Effector memory CD8-positive, alpha-beta T cell (primary cell): ENCODE measurements at places on chromosomes 2 and 18.

DNA sequence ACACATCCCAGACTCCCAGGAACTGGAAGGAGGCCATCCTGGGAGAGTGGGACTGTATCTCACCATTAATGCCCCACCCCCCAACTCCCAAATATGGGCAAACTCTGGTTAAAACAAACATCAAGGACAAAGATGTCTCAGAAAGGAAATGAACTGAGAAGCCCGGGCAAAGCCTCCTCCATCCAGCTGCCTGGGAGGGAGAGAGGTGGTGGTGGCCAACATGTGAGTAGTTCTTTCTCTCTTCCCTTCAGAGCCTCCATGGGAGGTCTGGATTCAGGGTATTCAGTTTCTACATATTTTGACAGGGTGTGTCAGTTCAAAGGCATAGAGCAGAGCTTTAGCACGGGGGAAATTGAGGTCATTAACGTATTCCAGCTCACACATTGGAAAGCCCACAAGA, 57.5 kb downstream of the CXCR4 start:
- no peak for DNase-seq
- H3K36me3 ChIP-seq, result no peaks in the 10 kb centered on the region
- H3K27me3 ChIP-seq, result no peaks in the 10 kb centered on the region
- peaks cover 33% of the 10 kb centered on the region for H3K4me1 ChIP-seq
- no peak overlapping the region for H3K27ac ChIP-seq

- H3K27ac ChIP-seq, result no peak overlapping the region
- no peaks in the 10 kb centered on the region for H3K27me3 ChIP-seq
- H3K36me3 ChIP-seq, result no peaks in the 10 kb centered on the region
- DNase-seq, result no peak
- H3K4me1 ChIP-seq, result no peaks in the 10 kb centered on the region
Observed at GRCh38 chr2:216858312-216858711, 1.6 kb downstream of the TNP1 start.

- H3K36me3 ChIP-seq, result no peaks in the 10 kb centered on the region
- no peaks in the 10 kb centered on the region for H3K27me3 ChIP-seq
- H3K27ac ChIP-seq, result no peak overlapping the region
- no peaks in the 10 kb centered on the region for H3K4me1 ChIP-seq
- no peak for DNase-seq
Observed at GRCh38 chr2:81658227-81658626, 1353.7 kb upstream of the LRRTM1 start.

DNA sequence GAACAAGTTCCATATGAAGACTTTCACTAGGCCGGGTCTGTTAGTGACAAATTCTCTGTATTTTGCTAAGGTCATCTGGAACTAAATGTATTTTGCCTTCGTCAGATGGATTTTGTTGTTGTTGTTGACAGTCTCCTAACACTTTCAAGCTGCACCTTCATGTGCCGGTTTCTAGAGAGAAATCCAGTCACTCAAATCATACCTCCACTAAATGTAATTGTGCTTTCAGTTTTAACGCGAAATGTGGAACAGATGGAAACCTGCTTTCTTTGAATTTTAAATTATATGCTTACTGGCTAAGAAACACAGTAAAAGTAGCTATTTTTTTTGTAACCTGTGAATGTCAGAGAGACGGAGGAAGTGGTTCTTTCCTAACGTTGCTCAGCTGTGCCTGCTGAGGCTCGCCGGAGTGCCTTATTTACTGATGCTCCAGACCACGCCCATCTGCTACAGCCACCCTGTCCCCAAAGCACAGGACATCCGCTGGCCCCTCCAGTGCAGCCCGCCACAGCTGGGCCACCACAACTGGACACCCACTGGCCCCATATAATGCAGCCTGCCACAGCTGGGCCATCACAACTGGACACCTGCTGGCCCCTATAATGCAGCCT, 134.7 kb downstream of the PXDN start:
- DNase-seq, result no peak
- peaks cover 18% of the 10 kb centered on the region for H3K27me3 ChIP-seq
- H3K4me3 ChIP-seq, result no peak overlapping the region
- H3K36me3 ChIP-seq, result no peaks in the 10 kb centered on the region
- no peaks in the 10 kb centered on the region for H3K4me1 ChIP-seq
- H3K27ac ChIP-seq, result no peak overlapping the region

DNA sequence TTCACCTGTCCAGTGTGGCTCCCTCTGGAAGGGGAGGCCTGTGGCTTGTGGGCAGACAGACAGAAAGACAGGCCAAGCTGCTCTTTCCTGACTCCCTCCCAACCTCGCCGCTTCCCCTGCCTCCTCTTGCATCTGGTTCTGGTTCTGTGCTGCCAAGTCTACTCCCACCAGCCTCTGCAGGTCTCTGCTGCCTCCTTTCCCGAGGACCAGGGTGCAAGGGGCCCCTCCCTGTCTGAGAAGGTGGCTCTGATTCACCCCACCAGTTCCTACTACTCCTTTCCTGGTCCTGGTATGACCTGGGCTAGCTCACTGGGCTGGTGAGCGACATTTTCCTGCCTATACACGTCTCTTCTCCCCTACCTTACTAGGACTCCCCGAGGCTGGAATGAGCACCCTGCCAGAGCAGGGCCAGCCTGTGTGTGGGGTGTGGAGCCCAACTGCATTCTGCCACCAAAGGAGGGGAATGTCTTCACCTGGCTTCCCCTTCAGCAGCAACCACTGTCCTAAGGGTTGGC, 238.5 kb downstream of the CELF4 start:
- peaks cover 4% of the 10 kb centered on the region for H3K36me3 ChIP-seq
- H3K4me1 ChIP-seq, result no peaks in the 10 kb centered on the region
- no peak overlapping the region for H3K4me3 ChIP-seq
- no peak overlapping the region for H3K27ac ChIP-seq
- H3K27me3 ChIP-seq, result no peaks in the 10 kb centered on the region

DNA sequence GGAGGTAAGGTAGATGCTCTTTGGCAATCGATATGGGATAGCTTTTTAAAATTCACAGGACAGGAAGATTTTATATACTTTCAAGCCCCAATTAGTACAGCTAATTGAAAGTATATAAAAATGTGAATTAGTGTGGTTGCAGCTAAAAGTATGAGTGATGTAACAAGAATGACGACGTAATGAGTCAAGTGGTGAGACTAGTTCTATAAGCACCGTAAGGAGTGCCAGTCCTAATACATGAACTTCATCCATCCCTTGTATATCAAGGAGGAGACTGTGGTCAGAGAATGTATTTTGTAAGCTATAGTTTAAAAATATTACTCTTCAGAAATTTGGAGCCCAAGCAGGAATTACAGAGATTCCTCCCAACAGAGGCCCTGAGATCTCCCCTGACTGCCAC, 25.8 kb downstream of the DNAJC27 start:
- H3K4me3 ChIP-seq, result no peak overlapping the region
- no peaks in the 10 kb centered on the region for H3K4me1 ChIP-seq
- peaks cover 27% of the 10 kb centered on the region for H3K36me3 ChIP-seq
- H3K27me3 ChIP-seq, result no peaks in the 10 kb centered on the region
- DNase-seq, result no peak

DNA sequence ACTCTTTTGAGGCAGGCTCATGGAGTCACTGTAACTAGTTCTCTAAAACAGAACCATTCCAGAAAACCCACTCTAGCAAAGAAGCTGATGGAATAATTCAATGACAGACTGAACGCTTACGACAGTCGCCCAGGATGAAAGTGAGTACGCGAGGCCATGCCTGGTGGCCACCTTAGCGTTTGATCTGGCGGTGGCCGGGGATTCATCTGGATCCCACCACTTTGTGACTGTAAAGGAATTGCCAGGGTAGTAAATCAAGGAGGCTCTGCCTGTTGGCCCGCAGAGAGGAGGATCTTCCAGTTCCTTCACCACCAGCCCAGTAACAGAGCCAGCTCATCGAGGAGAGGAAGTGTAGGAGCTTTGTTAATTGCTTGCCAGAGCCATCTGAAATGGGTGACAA, 34.6 kb downstream of the GREB1 start:
- H3K27ac ChIP-seq, result no peak overlapping the region
- no peak for DNase-seq
- no peak overlapping the region for H3K4me3 ChIP-seq
- no peaks in the 10 kb centered on the region for H3K4me1 ChIP-seq
- H3K36me3 ChIP-seq, result no peaks in the 10 kb centered on the region

DNA sequence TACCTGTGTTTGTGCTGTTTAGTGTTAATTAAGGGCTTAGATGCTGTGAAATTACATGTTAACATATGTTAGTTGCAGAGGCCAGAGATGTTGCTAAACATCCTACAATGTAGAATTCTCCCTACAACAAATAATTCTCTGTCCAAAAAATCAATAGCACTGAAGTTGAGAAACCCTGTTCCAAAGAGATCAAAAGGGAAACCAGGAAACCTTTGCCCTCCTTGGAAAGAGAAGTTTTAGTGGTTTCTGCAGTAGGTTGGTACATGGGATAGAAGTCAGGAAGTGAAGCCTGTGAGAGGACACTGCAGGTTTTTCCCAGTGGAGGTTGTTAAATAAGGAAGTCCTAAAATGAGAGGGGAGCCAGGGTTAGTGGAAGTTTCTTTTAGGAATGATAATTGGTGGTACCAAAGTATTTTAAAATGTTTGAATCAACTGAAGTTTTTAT, 6.3 kb upstream of the RMDN2 start:
- no peaks in the 10 kb centered on the region for H3K36me3 ChIP-seq
- H3K4me1 ChIP-seq, result no peaks in the 10 kb centered on the region
- peaks cover 27% of the 10 kb centered on the region for H3K27me3 ChIP-seq
- DNase-seq, result no peak
- H3K4me3 ChIP-seq, result no peak overlapping the region

DNA sequence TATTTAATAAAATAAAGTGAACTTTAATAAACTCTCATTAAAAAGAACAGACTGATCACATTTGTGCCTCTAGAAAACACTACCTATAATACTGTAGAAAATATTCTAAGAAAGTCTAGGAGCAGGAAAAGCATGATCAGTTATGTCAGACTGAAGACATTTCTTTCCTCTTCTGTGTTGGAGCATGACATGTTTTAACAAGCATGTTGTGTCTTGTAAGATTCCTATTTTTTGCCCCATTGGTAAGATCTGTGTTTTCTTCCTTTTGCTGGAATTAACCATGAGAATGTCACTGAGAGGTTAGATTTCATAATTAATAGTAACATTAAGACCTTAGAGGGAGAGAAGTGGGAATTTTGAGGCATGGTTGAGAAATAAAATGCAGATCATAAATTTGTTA, 27.7 kb downstream of the LAMA3 start:
- peaks cover 3% of the 10 kb centered on the region for H3K36me3 ChIP-seq
- DNase-seq, result no peak
- no peak overlapping the region for H3K27ac ChIP-seq
- peaks cover 12% of the 10 kb centered on the region for H3K4me1 ChIP-seq
- no peak overlapping the region for H3K4me3 ChIP-seq

GRCh38 chr2:88959480-88960204, 268.2 kb downstream of the RPIA start:
- peaks cover 14% of the 10 kb centered on the region for H3K27me3 ChIP-seq
- DNase-seq, result no peak
- no peaks in the 10 kb centered on the region for H3K36me3 ChIP-seq
- no peaks in the 10 kb centered on the region for H3K4me1 ChIP-seq
- H3K4me3 ChIP-seq, result no peak overlapping the region

GRCh38 chr18:74996055-74996454, 212.9 kb downstream of the PTGR3 start:
- H3K27ac ChIP-seq, result peak overlapping the region; percentile 87
- H3K36me3 ChIP-seq, result no peaks in the 10 kb centered on the region

- H3K27ac ChIP-seq, result no peak overlapping the region
- no peaks in the 10 kb centered on the region for H3K36me3 ChIP-seq
- H3K27me3 ChIP-seq, result peaks cover 70% of the 10 kb centered on the region
- H3K4me1 ChIP-seq, result peaks cover 7% of the 10 kb centered on the region
- no peak overlapping the region for H3K4me3 ChIP-seq
Observed at GRCh38 chr2:30765191-30765590, 42.1 kb downstream of the CAPN13 start.

GRCh38 chr18:58619596-58619930, 9.3 kb downstream of the ALPK2 start:
- no peak overlapping the region for H3K4me3 ChIP-seq
- peaks cover 3% of the 10 kb centered on the region for H3K27me3 ChIP-seq
- no peak overlapping the region for H3K27ac ChIP-seq

DNA sequence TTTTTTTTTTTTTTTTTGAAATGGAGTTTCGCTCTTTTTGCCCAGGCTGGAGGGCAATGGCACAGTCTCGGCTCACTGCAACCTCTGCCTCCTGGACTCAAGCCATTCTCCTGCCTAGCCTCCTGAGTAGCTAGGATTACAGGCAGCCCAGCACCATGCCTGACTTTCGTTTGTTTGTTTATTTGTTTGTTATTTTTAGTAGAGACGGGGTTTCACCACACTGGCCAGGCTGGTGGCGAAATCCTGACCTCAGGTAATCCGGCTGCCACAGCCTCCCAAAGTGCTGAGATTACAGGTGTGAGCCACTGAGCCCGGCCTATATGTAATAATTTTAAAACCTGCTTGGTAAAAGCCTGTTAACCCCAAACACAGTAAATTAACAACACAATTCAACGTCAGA, 435.7 kb downstream of the LRRTM4 start:
- no peak overlapping the region for H3K4me3 ChIP-seq
- peaks cover 3% of the 10 kb centered on the region for H3K36me3 ChIP-seq
- no peaks in the 10 kb centered on the region for H3K27me3 ChIP-seq
- DNase-seq, result no peak

- no peaks in the 10 kb centered on the region for H3K27me3 ChIP-seq
Observed at GRCh38 chr2:37802899-37803379, 122.1 kb upstream of the RMDN2 start.
